Urinary bladder (tissue), 4 donors: ENCODE measurements at places on chromosomes 16 and 17. TPM values are rescaled to one million over a fixed set of nuclear protein-coding genes. Genes with fewer than 3 reads are reported as not detected.

- no peak for DNase-seq
Observed at GRCh38 chr16:30774367-30775130, 12.4 kb downstream of the RNF40 start.

DNA sequence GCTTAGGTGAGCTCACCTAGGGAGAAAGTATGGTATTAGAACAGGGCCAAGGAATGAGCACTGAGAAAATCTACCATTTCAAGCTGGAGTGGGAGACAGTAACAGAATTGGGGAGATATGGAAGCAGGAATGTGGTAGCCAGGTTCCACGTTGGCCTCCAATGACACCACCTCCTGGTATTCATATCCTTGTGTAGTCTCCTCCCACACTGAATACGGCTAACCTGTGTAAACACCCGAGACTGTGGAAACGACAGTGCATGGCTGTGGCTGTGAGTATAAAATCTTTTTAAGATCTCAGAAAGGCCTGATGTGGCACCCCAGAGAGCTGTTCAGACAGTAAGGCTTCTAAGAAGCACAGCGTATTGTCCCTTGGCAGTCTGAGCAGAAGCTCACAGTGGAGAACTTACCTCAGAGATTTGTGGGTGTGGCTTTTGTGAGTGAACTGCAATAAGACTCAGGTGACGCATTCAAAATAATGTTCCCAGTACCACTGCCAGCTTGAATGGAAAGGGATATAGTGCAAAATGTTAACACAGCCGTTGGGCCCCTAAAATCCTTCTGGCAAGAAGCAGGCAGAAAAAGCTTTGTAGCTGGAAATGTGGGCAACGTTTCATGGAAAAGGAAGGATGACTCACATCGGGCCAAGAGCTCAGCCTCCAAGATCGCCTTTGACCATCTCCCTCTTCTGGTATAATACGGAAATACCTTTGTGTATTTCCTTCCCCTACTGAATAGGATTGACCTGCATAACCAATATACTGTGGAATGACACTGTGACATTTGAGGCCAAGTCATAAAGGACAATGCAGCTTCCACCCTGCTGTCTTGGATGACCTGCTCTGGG, 14.4 kb downstream of the SDR42E1 start:
- no peak for DNase-seq

DNA sequence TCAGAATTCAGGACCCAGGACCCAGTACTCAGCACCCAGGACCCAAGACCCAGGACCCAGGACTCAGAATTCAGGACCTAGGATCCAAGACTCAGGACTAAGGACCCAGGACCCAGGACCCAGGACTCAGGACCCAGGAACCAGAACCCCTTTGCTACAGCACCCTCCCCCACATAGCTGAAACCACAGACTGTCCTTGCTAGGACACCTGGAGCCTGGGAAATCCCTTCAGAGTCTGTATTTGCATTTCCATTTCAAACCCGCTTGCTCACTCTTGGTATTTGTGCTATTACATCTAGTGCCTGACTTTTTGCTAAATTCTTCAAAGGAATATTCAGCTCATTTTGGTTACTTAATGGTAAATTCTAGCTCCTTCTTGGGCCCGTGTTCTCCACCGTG, 275.8 kb upstream of the MAF start:
- no peak for DNase-seq

DNA sequence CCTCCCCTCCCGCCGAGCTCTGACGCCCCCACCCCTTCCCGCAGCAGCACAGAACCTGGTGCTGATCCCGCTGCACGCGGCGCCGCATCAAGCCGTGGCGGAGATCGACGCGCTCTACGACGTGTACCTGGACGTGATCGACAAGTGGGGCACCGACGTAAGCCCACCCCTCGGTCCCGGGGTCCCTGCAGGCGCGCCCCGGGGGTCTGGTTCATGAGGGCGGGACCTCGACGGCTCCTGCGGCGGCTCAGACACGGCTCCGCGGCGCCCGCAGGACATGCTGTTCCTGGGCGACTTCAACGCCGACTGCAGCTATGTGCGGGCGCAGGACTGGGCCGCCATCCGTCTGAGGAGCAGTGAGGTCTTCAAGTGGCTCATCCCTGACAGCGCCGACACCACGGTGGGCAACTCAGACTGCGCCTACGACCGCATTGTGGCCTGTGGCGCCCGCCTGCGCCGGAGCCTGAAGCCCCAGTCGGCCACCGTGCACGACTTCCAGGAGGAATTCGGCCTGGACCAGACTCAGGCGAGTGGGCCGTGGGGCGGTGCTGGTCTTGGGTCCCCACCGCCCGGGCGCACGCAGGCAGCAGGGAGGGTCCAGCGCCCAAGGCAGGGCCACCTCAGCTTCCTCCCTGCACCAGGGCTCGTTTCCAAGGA, 1.4 kb downstream of the DNASE1L2 start:
- DNase-seq, result no peak

DNA sequence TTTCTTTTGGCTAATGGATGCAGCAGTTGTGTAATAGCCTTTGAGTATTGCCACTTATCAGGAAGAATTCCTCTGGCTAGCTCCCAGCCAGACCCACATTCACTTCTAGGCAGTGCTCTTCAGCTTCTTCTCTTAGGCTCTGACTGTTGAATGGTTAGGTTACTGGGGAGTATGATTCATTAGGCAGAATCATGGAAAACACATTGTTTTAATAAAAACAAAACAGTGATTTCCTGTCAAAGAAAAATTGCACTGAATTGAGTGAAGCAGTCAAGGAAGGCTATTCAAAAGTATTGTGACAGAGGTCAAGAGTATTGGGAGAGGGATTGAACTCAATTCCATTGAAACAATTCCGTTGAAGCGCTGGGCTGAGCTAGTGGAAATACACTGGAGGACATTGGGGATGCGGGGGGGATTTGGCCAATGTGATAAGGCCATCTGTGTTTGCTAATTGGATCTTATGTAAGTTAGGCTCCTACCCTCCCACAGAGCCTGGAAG, 68.0 kb downstream of the CNTNAP4 start:
- DNase-seq, result no peak

DNA sequence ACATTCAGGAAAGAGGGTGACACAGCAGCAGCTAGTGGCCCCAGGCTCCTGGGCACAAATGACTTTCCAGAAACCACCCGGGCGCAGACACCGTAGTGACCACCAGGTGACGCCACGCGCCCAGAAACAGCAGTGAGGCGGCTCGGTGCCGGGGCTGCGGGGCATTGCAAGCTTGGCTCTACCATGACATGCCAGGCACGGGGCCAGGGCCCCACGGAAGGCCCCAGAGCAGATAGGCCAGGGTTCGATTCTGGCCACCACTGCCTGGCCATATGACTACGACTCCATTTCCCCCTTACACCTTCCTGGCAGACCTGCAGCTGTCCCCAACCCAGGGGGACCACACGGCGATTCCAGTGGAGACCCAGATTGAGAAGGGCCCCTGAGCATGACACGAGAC, 6.7 kb downstream of the RHBDF1 start:
- no peak for DNase-seq

- no peak for DNase-seq
Observed at GRCh38 chr17:27985306-27985705, 57.2 kb upstream of the NLK start.

DNA sequence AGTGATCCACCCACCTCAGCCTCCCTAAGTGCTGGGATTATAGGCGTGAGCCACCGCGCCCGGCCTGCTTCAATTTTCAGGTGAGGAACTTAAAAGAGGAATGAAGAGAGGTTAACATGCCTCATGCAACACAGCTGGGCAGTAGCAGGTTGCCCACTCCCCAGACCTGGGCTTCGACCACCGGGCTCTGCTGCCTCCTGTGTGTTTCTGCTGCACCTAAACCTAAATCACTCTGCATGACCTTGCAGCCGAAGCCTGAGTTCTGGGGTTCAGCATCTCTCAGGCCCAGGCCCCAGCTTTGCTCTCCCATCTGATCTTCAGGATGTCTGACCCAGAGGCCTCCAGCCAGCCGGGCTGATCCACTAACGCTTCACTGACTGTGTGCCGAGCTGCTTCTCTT, 112.6 kb downstream of the OR1D5 start:
- DNase-seq, result no peak

- DNase-seq, result no peak
Observed at GRCh38 chr17:20189302-20189701, 180.1 kb downstream of the SPECC1 start.

DNA sequence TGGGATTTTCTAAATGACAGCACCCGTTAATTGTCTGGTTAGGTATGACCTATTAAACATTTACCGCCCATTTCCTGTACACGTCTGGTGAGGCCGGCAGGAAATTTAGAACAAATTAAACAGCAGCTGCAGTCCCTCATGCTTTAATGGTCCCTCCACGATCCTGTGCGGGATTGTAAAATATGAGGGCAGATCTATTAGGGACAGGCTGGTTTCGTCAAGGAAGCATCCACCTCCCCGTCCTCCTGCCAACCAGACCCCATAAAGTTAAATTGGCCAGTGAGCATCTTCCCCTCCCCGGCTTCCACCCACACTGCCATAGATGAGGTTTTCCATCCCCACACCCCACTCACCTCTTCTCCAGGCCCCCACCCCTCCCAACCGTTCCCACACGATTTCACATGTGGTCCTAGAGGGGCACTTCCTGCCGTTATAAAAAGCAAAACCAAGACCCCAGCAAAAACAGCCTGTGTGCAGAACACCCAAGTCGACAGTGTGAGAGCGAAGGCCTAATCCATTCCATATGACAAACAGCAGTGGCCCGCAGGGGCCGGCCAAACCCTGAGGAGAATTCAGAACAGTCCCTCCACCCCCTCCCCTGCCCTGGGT, 331.9 kb downstream of the FOXL1 start:
- DNase-seq, result peak; percentile 60

DNA sequence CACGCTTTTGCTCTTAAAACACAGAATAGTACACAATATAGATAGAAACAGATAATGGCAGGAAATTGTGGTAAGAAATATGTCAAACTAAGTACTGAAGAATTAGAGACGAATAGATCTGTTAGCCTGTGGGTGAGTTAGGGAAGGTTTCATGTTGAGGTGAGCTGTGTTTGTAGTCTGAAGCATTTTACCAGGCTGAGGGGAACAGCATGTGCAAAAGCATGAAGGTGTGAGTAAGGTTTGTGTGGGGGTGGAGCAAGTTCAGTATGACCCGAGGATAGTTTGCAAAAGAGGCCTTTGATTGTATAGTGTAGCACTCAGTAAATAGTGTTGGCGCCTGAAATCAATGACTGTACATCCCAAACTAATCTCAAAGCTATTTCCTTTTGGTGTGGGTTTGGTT, 13.8 kb downstream of the IGSF6 start:
- DNase-seq, result no peak

DNA sequence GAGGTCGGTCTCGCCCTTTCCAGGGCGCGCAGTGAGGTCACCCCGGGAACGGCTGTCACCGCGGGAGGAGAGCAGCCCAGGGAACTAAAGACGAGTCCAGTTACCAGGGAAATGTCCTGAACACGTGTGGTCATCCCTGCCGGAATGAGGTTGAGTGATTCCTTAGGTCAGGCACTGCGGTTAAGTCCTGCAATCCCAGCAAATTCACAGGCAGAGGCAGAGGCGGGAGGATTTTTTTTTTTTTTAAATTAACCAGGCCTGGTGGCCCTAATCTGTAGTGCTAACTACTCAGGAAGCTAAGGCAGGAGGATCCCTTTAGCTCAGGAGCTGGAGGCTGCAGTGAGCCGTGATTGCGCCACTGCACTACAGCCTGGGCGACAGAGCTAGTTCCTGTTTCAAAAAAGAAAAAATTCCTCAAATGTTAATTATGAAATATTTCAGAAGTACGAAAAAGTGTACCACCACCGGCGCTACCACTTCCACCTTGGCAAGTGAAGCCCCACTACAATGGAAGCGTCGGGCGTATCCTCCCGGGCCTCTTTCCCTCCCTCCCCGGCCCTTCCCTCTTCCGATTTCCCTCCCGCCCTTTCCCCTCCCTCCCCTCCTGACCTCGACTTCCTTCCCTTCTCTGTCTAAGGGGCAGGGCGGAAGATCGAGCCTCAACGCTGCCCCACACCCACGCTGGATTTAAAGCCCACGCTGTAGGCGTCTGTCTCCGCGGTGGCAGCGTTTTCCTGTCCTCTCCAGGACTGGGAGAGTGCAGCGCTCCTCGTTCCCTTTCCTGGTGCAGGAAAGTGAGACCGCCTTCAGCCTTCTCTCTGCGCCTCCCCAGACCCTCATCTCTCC, 27.3 kb downstream of the SLFN11 start:
- DNase-seq, result peak; percentile 7

GRCh38 chr17:68302666-68303065, 11.4 kb downstream of the ARSG start:
- DNase-seq, result no peak

DNA sequence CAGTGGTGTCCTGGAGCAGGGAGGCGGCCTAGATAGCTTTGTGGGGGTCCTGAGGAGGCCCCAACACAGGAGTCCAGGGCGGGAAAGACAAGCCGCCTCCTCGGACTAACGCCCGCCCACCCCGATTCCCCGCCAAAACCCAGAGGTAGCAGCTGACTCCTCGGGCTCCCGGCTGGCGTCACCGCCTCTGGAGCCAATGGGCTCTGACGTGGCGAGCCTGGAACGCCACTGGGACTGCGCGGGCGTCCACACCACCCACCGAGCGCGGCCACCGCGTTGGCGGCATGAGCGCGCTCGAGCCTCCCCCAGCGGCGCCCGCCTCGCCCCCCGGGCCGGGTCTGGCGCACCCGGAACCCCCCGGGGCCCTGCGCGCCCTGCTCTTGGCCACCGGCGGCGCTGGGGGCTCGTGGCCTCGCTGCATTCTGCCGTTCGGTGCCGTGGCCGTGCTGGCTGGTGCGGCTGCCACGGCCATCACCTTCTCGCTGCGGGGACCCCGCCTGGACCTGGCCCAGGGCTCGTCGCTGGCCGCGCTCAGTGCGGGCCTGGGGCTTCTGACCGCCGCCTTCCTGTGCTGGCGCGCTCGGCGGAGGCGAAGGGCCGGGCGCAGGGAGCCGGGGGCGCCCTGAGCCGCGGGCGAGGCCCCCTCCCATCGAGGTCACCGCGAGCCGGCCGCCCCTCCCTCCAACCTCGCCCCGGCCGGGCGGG, 3.4 kb upstream of the NTN3 start:
- DNase-seq, result no peak

DNA sequence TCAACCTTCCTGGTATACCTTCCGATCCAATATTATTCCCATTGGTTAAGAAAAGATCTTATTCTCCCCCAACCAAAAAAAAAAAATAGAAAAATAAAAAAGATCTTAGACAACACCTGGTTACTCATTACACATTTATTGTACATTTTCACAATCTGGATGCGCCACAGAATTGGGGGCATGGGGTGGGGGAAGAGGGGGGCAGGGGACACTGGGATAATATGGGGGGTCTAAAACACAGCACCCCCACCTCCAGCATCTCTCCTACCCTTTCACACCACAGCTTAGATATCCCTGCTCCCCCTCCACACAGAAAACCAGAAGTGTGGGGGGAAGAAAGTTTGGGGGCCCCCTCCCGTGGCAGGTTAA, 3.7 kb downstream of the VAMP2 start:
- no peak for DNase-seq

The CTRB2 gene
- total RNA-seq, result not detected

The GNGT2 gene
- total RNA-seq, result 0.42 TPM

The CTU2 gene
- 6.8 TPM for total RNA-seq
